ENCODE measurements at places on chromosomes 7 and 10.
A peak's percentile ranks its signal among the peaks of the same experiment; 100 is the strongest.

DNA sequence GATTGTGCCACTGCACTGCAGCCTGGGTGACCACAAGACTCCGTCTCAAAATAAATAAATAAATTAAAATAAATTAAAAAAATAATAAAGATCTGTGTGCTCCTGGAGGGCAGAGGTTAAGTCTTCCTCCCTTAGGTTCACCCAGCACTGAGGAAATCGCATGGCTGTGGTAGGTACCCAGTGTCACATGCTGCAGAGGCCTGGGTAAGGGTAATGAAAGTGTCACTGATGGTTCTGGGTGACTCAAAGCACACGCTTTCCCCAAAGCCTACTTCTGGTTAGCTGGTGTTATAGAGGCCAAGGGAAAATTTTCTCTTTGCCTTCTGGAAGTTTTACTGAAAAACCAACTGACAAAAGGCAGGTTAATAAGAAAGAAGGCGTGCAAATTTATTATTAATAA is 88.8 kb upstream of the ITGB1 start:
- DNase-seq = no peak

DNA sequence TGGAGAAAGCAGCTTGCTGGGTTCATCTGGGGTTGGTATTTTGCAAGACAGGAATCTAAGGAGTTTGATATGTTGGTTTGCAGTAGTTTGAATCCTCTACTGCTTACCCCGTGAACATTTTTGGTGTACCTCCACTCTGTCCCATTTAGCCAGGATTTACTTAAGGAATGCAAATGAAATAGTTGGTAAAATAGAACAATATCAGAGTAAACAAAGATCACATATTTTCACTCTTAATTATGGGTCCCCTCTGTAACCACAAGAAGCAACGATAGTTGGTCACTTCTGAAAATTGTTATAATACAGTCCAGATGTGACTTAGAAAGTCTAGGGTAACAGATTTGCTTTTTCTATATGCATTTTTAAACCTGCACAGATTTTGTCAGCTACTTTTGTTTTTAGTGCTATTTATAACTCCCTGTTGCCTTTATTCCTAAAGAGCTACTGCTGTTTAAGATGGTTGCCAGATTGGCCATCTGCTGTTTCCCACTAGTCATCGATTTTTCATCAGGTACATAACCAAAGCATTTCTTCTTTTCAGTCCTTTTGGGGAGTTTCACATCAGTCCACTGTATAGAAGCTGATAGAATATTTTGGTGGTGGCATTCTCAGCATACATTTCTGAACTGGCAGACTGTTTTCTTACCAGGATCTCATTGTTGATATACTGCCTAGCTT is 37.6 kb downstream of the MAPK8 start:
- DNase-seq = no peak

DNA sequence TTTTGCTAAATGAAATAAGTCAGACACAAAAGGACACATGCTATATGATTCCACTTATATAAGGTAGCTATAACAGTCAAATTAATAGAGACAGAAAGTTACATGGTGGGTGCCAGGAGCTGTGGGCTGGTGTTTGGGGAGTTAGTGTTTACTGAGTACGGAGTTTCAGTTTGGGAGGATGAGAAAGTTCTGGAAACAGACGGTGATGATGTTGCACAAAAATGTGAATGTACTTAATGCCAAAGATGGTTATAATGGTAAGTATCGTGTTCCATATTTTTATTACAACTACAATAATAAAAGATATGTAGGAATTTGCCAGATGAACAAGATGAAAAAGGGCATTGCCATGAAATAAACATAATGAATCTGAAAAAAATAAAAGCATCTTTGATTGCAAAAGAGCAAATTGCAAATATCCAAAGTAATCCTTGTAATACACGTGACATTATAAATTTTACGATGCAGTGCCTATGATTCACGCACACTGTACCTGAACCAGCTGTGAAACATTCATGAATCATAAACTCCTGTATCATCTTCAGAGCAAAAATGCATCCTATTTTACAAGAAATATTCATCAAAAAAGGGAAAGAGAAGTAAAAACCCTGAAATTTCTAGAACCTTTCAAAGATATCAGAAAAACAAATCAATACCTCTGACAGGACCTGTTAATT is 676.7 kb downstream of the PCDH15 start:
- DNase-seq = no peak

DNA sequence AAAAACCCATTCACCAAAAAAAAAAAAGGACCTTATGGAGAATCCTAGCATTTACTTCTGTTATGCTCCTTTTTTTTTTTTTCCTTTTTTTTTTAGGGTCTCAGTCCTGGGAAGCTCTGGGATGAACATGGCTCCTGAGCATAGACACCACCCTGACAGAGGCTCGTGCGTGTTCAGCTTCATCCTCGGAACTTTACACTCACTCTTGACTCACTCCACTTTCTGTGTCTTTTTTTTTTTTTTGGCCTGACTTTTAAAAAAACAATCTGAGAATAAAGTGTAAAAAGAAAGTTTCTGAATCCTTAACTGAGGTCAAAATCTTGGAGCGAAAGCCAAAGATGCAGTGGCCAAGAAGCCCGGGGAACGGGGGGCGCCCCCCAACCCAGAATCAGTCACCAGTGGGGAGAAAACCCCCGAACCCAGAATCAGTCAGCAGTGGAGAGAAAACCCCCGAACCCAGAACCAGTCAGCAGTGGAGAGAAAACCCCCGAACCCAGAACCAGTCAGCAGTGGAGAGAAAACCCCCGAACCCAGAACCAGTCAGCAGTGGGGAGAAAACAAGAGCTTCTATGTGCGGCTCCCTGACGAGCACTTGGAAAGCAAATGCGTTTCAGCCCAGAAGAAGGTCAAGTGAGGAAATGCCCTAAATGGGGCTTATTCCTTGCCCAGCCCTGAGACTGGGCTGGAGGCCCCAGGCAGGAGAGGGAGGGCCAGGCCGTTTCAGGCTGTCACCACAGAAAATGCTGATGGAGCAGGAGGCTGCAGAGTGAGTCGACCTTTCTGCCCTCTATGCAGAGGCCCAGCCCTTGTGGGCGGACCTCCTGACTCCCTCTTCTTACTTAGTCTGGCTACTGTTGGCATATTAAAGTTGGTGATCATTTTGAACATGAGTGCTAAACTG is 19.0 kb upstream of the PFKP start:
- DNase-seq = peak; percentile 53

DNA sequence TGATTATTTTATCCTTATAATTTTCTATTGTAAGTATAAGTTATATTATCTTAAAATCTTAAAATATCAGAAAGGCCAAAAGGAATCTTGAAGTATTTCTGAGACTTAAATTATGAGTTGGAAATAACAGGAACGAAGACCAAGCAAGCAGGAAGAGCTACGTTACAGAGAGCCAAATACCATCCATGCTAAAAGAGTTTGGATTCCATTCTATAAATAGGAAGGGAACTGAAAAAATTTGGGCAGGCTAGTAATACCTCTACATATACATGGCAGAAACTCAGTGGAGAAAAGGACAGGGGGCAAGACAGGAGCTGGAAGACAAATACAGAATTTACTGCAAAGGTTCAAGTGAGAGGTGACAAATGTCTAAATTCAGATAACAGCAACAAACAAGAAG is 16.7 kb downstream of the ITGB1 start:
- no peak for DNase-seq

GRCh38 chr10:119526621-119527592 is 15.6 kb downstream of the RGS10 start:
- no peak for DNase-seq

DNA sequence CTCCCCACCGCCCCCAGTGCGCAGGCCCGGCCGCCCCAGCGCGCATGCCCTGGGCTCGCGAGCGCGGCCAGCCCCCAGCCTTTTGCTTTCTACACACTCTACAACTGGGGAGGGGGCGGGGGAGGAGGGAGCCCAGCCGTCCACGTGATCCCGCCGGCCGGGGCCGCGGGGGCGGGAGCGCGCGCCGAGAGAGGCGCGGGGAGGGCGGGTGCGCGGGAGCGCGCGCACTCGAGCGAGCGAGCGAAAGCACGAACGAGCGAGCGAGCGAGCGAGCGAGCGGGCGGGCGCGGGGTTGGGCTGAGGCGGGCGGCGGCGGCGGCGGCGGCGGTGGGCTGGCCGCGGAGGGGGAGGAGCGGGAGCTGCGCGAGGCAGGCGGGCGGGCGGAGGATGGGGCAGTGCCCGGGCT is at the start of gene AUTS2:
Gene AUTS2 (plus strand): TSS at position 395 of the 406 bp plus-strand sequence. CDS start 1,179 bp downstream, outside the sequence.
- DNase-seq = no peak

- DNase-seq = no peak
These were observed 5.2 kb upstream of the BTBD16 start for GRCh38 chr10:122265896-122266295.

GRCh38 chr7:88922944-88923343 is 127.4 kb upstream of the TEX47 start:
- DNase-seq = no peak

DNA sequence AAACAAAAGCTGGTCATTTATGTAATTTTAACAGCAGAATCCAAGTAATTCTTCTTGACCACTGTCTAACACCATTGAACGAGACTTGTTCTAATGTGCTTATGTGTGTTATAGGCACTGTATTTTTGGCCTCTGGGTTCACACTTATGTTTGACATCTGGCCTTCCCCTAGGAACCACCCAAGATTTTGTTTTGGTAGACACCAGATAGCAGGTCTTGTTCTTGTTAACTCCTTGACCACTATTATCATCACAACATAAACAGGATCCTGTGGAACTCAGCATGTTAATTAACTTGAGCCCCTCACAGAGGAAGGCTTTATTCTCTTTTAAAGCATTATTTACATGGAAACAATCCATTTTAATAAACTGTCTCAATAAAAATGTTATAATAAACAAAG is 167.7 kb downstream of the SEMA3D start:
- DNase-seq = no peak

DNA sequence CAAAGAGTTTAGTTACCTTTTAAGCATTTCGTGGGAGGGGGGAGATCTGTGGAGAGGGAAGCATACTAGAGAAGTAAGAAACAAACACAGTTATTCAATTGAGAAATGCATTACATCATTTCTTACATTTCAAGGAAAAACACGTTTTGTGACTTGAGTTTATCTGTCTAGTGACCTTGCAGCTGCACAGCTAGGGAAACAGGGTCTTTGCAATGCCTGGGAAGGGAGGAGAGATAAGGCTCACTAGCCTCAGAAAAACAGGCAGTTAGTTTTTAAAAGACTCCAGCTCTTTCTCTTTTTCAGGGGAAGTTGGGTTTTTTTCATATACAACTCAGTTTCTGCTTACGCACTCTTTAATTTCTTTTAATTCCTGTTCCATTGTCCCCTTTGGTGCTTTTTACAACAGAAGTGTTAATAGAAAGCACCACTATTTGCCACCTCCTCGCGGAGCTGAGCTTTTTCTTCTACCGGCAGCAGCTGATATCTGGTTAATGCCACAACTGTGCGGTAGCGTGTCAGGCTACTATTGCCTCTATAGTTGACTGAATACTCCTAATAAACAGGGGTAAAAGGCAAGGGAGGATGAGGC is 5.6 kb downstream of the CYP3A43 start:
- no peak for DNase-seq

DNA sequence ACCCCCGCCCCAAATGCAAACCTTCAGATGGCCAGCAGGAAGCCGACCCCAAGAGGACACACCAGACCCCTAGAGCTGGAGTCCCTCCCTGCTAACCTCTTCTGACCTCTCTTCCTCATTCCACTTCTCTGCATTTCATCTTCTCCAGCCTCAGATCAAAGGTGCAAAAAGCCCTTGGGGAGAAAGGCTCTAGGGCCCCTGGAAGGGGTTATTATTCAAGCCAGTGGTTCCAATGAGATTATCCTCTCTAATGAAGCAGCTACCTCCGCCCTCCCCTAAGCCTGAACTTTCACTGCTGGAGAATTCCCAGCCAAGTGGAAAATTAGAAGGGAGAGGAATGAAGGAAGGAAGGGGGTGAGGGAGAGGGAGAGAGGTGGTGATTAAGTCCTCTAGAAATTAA is 343.9 kb downstream of the PLXNA4 start:
- DNase-seq = no peak

DNA sequence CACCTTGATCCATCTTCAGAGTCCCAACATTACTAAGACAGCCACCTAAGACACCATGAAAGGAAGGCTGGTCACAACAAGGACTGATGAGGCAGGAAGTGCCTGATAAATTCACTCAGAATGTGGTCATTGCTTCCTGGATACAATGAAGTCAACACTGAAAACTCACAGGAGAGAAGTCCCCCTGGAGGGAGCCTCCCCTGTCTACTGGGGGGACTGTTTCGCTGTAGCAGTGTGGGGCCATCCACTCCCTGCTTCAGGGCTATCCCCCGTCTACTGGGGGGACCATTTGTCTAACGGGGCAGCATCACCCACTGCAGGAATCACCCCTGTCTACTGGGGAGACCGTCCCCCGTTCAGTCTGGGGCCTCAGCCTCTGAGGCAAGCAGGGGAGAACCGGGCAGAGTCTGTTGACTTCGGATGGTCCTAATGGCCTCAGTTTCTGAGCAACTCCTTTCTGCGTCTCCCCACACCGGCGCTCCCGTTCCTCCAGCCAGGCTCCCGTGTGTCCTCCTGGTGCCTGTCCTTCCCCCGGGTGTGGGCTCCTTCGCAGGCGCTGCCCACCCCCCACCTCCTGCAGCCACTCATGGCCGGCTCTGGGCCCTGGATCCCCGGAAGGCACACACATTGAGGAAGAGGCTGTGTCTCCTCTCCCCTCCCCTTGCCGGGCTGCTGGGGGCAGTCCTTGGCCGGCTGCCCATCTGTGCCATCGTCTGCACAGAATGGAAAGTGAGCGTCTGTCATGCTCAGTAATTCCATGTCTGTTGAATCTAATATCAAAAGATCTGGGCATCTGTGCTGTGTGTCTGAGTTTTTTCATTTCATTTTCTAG is 59.9 kb upstream of the DNAJB6 start:
- peak; percentile 11 for DNase-seq

DNA sequence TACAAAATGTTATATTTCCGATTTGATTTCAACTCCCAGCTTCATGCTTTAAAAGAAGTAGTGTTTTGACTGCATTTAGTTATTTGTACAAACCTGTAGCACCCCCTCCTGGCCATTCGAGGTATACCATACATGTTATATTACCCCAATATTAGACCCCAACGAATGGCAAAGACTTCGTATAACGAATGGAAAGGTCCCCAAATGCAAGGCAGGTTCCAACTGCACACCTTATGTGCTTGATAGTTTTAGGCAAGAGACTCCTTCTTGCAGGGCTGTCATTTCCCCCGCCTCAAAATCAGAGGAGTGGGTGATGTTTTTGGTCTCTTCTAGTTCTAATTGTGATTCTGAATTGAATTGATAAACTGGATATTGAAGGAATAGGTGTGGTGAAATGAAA is 101.1 kb upstream of the TARP start:
- DNase-seq = peak; percentile 30

- DNase-seq = peak; percentile 97
These were observed 13.1 kb downstream of the GNAI1 start for GRCh38 chr7:80147543-80148391.
